ENCODE measurements at places on chromosomes 5 and 9.

DNA sequence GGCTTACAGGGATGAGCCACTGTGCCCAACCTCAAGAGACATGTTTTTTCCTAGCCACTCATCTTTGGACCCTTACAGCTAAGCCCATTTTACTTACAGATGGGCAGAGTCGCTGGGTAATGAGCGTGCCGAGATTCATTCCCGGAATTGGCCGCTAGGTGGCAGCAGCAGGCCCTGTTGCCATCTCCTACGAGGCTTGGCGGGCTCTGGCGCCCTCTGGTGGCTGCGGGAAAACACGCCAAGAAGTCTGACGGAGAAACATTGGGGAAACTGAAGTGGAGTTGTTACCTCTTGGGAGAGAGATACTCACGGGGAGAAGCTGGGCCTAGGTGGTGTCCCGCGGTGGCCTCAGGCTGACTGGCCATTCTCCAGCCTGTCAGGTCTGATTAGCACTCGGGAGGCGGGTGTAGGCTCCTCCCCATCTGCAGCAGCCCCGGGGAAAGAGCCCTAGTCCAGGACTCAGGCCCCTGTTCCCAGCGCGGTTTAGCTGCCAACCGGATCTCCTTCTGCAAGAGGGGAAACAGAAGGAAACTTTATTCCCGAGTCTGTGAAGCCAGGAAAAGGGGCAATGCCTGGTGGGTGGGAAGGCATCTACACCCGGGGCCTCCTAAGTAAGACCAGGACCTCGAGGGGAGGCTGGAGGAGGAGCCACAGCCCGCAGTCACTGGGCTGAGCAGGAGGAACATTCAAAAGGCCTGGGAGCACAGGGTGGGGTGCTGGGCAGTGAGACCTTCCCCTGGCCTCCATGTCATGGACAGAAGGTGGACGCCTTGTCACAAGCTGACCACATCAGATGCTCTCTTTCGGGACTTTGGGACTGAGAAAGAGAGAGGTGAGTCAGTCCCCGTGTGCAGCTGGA is 9.7 kb downstream of the PTGES2 start:
- peak; percentile 99 for DNase-seq

GRCh38 chr9:78713614-78714405 is 416.9 kb downstream of the PSAT1 start:
- no peak for DNase-seq

GRCh38 chr5:144207875-144208444 is 37.3 kb downstream of the KCTD16 start:
- DNase-seq, result no peak

GRCh38 chr9:125910286-125910685 is 163.1 kb downstream of the PBX3 start:
- DNase-seq, result no peak

- DNase-seq, result no peak
These were observed 72.6 kb downstream of the GTF3C4 start for GRCh38 chr9:132742821-132743311.

Data from nephron progenitor cell (in vitro differentiated cells).